ENCODE measurements at places on chromosomes 13 and 19.
A peak's percentile ranks its signal among the peaks of the same experiment; 100 is the strongest.

GRCh38 chr19:54436031-54436523 lies 12.9 kb upstream of the LENG8 start:
- peak; percentile 19 for DNase-seq

DNA sequence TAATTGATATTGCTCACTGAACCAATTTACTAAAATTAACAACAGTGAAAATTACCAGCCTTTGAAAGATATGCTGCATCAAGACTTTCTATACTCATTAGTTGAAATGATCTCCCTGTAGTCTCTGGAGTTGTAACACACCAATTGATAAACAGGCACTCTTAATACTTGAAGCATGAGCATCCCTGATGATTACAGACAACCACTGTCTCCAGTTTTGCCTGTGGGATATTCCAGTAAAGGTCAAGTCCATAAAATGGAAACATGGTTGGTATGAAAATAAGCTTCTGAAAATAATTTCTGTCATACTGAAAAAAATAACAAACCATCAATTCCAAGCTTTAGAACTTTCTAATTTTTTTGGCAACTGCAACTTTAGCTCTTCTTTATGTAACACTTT lies 405.8 kb downstream of the SPRY2 start:
- no peak for DNase-seq

DNA sequence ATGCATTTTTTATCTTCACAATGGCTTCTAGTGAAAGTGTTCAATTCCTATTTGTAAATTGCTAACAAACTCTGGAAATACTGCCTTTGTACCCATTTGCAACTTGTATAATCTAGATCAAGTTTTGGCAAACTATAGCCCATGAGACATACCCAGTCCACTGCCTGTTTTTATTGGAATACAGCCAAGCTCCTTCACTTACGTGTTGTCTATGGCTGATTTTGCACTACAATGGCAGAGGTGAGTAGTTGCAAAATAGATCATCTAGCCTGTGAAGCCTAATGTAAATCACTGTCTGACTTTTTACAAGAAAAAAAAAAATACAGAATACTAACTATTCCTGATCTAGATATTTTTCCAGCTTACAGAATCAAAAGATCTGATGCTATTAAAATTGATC lies 37.1 kb downstream of the DZIP1 start:
- DNase-seq, result no peak

GRCh38 chr19:19405971-19406877 lies 749 bp downstream of the GATAD2A start:
- DNase-seq, result peak; percentile 65

DNA sequence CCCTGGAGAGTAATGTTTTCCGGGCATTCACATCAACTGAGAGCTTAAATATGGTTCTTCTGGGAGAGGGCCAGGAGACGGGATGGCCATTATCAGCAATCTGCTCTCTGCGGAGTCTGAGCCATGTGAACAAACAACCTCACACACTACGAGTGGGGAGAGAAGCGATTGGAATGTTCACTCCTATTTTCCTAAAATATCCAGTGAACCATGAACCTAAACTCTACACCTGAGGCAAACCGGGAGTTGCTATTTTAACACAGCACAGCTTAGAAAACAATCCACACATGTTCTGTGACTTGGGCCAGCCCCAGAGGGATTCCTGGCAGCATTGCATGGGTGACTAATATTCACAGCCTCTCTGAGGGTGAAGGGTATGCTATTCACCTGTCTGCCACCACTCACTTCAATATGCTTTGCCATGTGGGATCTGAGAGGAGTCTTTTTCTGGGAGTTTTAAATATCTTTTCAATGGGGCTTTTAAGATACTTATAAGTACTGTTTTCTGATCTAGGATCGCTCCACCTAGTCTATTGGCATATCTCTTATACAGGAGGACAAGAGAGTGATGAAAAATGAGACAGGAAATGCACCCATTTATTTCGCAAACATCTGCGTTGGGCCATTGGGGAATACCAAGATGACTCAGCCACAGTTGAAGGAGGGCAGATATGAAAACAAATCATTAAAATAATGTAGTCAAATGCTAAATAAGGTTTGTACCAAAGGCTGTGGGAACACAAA lies 72.6 kb upstream of the SERP2 start:
- peak; percentile 50 for DNase-seq

DNA sequence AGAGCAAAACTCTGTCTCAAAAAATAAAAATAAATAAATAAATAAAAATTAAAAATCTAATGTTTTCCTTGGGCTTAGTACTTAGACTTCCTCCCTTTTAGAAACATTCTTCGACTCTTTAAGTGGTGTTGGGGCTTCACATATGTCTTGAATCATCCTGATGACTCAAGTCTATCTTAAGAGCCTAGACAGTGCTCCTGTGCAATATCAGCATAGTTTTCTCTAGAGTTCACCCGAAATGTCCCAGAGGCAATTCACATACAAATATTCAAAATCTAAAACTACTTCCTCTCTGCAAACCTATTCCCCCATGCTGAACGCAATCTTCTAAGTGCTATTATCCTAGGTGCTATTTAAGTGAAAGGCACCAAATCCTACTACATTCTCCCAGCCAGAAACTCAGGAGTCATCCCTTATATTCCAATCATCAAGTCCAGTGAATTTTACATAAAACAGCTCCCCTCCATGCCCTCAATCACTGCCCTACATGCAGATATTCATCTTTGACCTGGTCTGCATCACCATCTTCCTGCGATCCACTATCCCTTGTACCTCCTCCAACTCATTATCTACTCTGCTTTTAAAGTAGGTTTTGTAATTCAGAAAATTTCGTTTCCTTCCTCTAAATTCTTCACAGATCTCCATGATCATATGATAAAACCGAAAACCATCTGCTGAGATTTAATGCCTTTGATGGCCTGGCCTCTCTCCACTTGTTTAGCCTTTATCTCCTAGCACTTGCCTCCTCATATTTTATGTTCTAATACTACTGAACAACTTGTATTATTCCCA lies 102.7 kb downstream of the ELF1 start:
- DNase-seq, result no peak

GRCh38 chr19:31610018-31610417 lies 260.8 kb upstream of the TSHZ3 start:
- DNase-seq, result no peak

DNA sequence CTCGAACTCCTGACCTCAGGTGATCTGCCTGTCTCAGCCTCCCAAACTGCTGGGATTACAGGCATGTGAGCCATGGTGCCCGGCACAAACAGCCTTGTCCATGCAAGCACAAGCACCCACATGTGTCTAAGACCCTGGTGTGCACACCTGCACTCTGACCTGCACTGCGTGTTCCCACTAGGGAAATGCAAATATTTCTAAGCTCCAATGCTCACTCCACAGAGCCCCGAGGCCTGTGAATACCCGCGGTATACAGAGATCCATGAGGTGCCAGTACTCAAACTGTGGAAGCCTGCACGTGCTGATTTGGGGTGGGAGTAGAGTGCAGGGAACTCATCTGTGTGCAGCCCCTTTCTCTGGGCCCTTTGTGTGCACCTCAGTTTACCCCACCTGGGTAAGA lies 14.7 kb downstream of the GADD45B start:
- DNase-seq, result no peak

DNA sequence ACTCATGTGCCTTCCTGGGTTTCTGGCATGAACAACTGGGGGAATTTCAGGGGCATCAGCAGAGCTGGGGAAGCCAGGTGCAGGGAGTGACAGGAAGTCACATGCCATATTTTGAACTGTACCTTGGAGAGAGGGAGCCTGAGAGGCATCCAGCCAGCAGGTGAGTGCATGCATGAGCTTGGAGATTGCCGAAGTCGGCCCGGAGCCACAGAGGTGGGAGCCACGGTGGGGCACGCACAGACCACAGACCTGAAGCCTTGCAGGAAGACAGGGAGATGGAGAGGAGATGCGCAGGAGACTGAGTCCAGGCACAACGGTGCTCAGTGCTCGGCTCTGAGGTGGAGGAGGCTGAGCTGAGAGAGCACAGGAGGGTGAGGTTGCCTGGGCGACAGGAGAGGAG lies 55.1 kb downstream of the CDADC1 start:
- no peak for DNase-seq

DNA sequence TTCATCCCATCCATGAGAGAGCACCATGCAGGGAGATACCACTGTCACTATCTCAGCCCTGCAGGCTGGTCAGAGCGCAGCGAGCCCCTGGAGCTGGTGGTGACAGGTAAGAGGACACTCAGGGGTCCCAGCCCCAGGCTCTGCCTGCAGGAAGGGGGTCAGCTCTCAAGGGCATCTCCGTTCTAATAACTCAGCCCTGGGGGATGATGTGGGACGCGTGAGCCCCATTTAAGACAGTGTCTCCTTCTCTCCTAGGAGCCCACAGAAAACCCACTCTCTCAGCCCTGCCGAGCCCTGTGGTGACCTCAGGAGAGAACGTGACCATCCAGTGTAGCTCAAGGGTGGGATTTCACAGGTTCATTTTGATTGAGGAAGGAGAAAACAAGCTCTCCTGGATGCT lies 15.5 kb upstream of the KIR3DL3 start:
- no peak for DNase-seq

- DNase-seq, result no peak
These were observed 11.8 kb upstream of the PRR20A start for GRCh38 chr13:57128909-57129308.

- DNase-seq, result no peak
These were observed 68.6 kb downstream of the DPF1 start for GRCh38 chr19:38155453-38155852.

GRCh38 chr13:102868366-102868936 lies 22.6 kb downstream of the ERCC5 start:
- no peak for DNase-seq

- no peak for DNase-seq
These were observed 11.5 kb upstream of the ILF3 start for GRCh38 chr19:10642473-10643171.

DNA sequence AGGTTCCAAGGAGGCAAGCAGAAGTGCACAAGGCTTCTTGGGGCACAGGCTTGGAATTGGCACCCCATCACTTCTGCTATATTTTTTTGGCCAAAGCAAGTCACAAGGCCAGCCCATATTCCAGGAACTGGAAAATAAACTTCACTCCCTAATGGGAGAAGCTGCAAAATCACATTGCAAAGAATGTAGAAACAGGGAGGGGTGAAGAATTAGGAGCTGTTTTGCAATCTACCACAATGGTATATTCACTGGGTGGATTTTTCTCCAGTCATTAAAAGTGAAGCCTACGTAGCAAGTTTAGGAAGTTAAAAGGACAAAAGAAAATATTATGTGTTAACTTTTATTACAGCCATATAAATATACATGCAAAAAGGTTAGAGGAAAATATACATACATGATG lies 464.8 kb downstream of the COG6 start:
- no peak for DNase-seq

- DNase-seq, result peak; percentile 72
These were observed 270.9 kb upstream of the NBEA start for GRCh38 chr13:34671137-34671536.

- no peak for DNase-seq
These were observed 10.6 kb downstream of the CD70 start for GRCh38 chr19:6580313-6580712.

DNA sequence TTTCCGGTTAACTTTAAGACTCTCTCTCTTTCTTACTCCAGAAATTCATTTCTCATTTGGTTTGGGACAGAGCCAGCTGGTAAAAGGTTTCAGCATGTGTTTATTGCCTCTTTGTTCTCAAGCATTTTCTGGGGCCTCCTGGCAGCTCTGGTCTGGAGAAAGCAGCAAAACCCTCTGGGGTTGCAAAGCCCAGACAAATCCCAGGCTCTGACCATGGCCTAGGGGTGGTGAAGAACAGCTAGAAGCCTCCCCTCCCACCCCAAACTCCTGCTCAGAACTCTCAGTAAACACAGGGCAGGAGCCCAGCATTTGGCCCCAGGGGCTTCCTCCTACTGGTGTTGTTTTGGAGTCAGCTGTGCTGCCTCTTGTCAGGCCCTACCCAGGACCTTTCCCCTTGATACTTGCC lies 124.2 kb upstream of the SERP2 start:
- DNase-seq, result no peak

- no peak for DNase-seq
These were observed 84.4 kb downstream of the ESD start for GRCh38 chr13:46712524-46712923.

GRCh38 chr13:22126433-22127021 lies 455.7 kb downstream of the FGF9 start:
- DNase-seq, result no peak
